Activated CD8-positive, alpha-beta memory T cell treated with anti-CD3 and anti-CD28 coated beads for 4 hours (primary cell): ENCODE measurements at places on chromosomes 1 and 21.

DNA sequence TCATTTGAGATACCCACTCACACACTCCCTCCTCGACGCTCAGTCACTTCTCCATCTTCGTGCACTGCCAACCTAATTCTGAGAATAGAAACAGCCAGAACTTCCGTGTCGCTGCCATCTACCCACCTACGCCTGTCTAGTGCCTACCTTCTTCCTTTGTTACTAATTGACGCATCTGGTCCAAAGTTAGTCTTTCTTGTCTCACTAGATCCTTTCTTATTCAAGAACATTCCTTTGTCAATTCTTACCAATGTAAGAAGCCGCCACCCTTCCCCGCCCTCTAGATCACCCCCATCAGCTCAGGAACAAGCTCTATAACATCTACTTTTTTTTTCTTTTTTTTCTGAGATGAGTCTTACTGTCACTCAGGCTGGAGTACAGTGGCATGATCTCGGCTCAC lies 3.7 kb downstream of the PADI6 start:
- no peak for DNase-seq

GRCh38 chr1:12528021-12528852 lies 89.8 kb downstream of the DHRS3 start:
- no peak for DNase-seq

DNA sequence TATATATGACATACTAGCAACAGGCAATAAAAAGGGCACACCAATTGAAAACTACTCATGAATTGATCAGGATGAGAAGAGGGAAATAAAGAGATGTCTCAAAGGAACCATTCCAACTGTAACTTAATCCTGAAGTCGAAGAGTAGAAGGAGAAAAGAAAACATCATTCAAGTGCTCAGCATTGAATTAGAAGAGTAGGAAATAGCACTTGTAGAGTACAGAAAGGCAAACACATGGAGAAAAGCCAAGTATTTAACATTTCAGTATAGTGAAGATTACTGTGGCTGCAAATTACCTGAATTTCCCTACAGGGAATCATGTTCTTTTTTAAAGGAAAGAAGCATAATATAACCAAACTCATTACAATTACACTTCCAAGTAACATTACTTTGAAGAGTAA lies 205.0 kb downstream of the KCTD3 start:
- no peak for DNase-seq

DNA sequence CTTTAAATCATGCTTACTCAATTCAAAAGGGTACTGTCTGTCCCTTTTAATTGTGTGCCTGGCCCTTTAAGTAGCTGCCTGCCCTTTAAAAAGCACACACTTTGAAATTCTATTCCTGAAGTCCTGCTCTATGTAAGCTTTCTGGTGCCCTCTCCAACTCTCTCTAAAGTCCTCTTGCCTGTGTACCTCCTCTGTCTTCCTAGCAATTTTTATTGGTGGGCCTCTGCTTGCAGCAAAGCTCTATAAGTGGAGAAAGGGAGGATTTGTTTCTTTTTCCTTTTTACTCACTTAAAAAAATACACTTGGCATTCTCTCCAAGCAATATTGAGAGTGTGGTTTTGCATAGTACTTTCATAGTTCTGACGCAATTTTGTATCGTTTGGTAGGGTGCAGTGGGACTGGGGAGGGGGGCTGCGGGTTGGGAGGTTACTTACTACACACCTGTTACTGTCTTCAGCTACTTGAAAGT lies 135.4 kb downstream of the LMO4 start:
- no peak for DNase-seq

- DNase-seq: no peak
These were observed 74.6 kb downstream of the PGBD5 start for GRCh38 chr1:230351514-230351913.
